Activated T-helper 2 cell treated with anti-CD3 and anti-CD28 coated beads, Interferon-gamma antibody, Interleukin-2, Interleukin-4, amounts not matched to agents 10 μg/mL and 5 μg/mL and 100 μg/mL, durations not matched to agents 14 hours and 24 hours and 36 hours (primary cell): ENCODE measurements at places on chromosomes 3 and 15. TPM values are rescaled to one million over a fixed set of nuclear protein-coding genes. Genes with fewer than 3 reads are reported as not detected.

UBA3 gene
- total RNA-seq, result 95.8 and 109 TPM in 2 replicates

ADAMTSL3 gene
- total RNA-seq, result 0.07 TPM in 1 of 2 replicates, not detected in the other

SGO1 gene
- 19.2 and 20.8 TPM in 2 replicates for total RNA-seq

LIPC gene
- 1.1 and 1.7 TPM in 2 replicates for total RNA-seq

RPUSD2 gene
- total RNA-seq, result 18.6 and 18.8 TPM in 2 replicates

TRH gene
- total RNA-seq, result not detected in 2 replicates

MRPS22 gene
- total RNA-seq, result 51.2 and 51.9 TPM in 2 replicates

CRABP1 gene
- total RNA-seq, result 0.57 TPM in 1 of 2 replicates, not detected in the other

CMTM8 gene
- 3.6 TPM in 2 replicates for total RNA-seq

RBPMS2 gene
- 0.09 TPM in 2 replicates for total RNA-seq

NRG4 gene
- not detected in 2 replicates for total RNA-seq

SNX22 gene
- total RNA-seq, result 0.98 and 1.4 TPM in 2 replicates

THAP10 gene
- 0.37 TPM in 1 of 2 replicates, not detected in the other for total RNA-seq
